ENCODE measurements at places on chromosomes 7 and 10.
A peak's percentile ranks its signal among the peaks of the same experiment; 100 is the strongest.

- DNase-seq = no peak
Observed at GRCh38 chr10:91614225-91614624, 18.6 kb downstream of the PPP1R3C start.

DNA sequence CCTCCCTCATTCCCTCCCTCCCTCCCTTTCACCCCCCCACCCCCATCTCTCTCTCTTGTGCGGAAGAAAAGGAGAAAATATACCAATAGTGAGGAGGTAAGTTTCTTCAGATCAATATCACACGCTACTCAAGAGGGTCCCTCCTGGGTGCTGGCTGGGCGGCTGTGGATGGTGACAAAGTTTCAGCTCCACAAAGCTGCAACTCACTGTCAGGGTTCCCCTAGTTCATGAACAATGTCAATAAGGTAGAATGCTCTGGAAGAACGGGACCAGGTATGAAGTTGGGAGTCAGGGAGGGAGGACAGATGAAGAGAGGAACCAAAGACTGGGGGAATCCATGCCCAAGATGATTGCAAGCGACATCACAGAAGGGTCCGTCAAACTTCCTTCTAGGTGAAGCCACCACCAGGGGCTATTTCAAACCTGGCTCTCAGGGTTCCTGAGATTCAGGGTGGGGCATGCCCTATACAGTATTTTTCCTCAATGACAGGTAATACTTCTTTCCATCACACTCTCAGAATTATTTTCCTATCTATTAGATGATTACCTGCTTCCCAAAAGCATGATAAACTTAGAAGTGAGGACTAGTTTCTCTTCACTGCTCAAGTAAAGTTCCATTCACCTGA is 1.4 kb upstream of the PDE1C start:
- DNase-seq = no peak

GRCh38 chr10:80443531-80443974 is 10.6 kb upstream of the TSPAN14 start:
- peak; percentile 84 for DNase-seq

DNA sequence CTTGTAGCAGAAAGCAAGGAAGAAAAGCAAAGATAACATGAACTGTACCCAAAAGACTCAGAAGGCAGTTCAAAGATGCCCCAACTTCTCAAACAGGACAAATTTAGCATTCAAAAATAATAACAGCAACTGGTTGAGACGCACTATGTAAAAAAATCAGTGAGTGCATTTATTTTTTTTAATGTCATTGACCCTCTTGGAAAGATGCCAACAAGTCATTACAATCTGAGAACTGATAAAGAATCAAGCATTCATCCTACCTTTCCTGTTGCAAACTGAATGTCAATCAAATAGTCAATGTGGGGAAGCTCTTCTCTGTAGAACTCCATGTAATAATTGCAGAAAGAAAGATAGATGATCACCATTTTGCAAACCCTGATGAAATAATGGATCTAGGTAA is 1.7 kb upstream of the CCDC186 start:
- DNase-seq = no peak

DNA sequence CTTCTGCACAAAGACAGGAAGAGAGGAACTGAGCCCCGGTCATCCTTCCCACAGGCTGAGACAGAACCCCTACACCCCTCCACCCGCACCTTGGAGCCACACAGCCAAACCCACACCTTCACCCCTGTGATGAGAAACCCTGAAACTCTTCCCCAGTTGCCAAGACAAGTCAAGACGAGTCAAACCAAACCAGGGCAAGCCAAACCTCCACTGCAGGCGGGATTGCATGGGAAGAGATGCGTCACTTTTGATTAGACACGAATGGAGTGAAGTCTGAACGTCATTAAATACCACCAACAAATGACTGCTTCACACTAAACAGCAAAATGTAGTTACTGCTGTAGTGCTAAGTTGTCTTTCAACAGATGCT is 73.8 kb downstream of the PRPF18 start:
- DNase-seq = no peak

DNA sequence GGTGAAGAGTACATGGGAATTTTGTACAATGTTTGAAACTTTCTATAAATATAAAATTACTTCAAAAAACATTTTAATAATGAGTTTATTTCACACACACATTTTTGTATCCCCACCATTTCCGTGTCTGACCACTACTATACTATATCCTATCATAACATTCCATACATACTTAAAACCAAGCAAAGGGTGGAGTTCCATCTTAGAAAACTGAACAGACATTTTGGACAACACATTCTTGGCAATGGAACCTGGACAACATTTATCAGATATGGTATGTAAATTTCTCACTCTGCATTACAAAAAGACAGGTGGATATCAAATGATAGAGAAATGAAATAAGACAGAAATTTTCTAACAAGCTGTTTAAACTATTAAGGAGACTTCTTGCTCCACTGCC is 168.9 kb downstream of the TWIST1 start:
- no peak for DNase-seq
